A549 treated with AZD2906 at 1 μM for 4 hours (cell line): ENCODE measurements at places on chromosomes 1 and 21. TPM values are rescaled to one million over a fixed set of nuclear protein-coding genes. Genes with fewer than 3 reads are reported as not detected.

TSPEAR gene
- not detected in 5 replicates for total RNA-seq

SLAMF8 gene
- 0.10 to 0.25 TPM (median 0.16 TPM) in 5 replicates for total RNA-seq

RGS1 gene
- not detected in 5 replicates for total RNA-seq

PIGV gene
- 5.9 to 7.2 TPM (median 6.6 TPM) in 5 replicates for total RNA-seq

CHD5 gene
- 1.5 to 2.8 TPM (median 1.8 TPM) in 5 replicates for total RNA-seq

GLIS1 gene
- total RNA-seq: 0.02 to 0.07 TPM (median 0.06 TPM) in 5 replicates

SPATA45 gene
- not detected in 5 replicates for total RNA-seq

MMP23B gene
- 0.29 to 0.84 TPM (median 0.60 TPM) in 5 replicates for total RNA-seq

PDE9A gene
- 1.2 to 1.5 TPM (median 1.3 TPM) in 5 replicates for total RNA-seq

PDPN gene
- 0.10 TPM in 1 of 5 replicates, not detected in the others for total RNA-seq

SPRR1A gene
- total RNA-seq: not detected in 5 replicates

CHODL gene
- total RNA-seq: not detected in 5 replicates

SPRR2F gene
- not detected in 5 replicates for total RNA-seq

BGLAP gene
- total RNA-seq: 0.15 to 0.37 TPM (median 0.32 TPM) in 5 replicates

PGLYRP4 gene
- not detected in 5 replicates for total RNA-seq

SLFNL1 gene
- 0.02 to 0.05 TPM (median 0.05 TPM) in 3 of 5 replicates, not detected in the others for total RNA-seq

DDAH1 gene
- 6.8 to 8.8 TPM (median 8.0 TPM) in 5 replicates for total RNA-seq

ATF3 gene
- 20.9 to 33.9 TPM (median 29.0 TPM) in 5 replicates for total RNA-seq

HSF2BP gene
- 1.6 to 2.4 TPM (median 2.1 TPM) in 5 replicates for total RNA-seq

TNFSF4 gene
- 0.05 to 0.09 TPM (median 0.07 TPM) in 5 replicates for total RNA-seq

TENT5C gene
- total RNA-seq: 0.06 to 0.13 TPM (median 0.09 TPM) in 5 replicates

TCHHL1 gene
- not detected in 5 replicates for total RNA-seq

SLC9A1 gene
- total RNA-seq: 15.5 to 18.6 TPM (median 17.4 TPM) in 5 replicates

LCE1C gene
- 0.22 TPM in 1 of 5 replicates, not detected in the others for total RNA-seq

SUSD4 gene
- 0.40 to 1.1 TPM (median 0.62 TPM) in 5 replicates for total RNA-seq

LAD1 gene
- total RNA-seq: 0.63 to 1.3 TPM (median 1.0 TPM) in 5 replicates

RBP7 gene
- total RNA-seq: 4.8 to 6.0 TPM (median 5.2 TPM) in 5 replicates

FAM229A gene
- 1.8 to 3.6 TPM (median 3.3 TPM) in 5 replicates for total RNA-seq

LMX1A gene
- total RNA-seq: not detected in 5 replicates

AIM2 gene
- total RNA-seq: not detected in 5 replicates

SLC6A17 gene
- total RNA-seq: 5.3 to 5.9 TPM (median 5.6 TPM) in 5 replicates

TDRD10 gene
- 0.05 to 0.06 TPM in 2 of 5 replicates, not detected in the others for total RNA-seq

FNDC5 gene
- total RNA-seq: 0.18 to 0.64 TPM (median 0.32 TPM) in 5 replicates

ATP1A4 gene
- total RNA-seq: 0.07 TPM in 1 of 5 replicates, not detected in the others

BATF3 gene
- total RNA-seq: 21.4 to 35.2 TPM (median 33.9 TPM) in 5 replicates

PPIAL4G gene
- not detected in 5 replicates for total RNA-seq

C1orf159 gene
- 8.2 to 14.5 TPM (median 13.7 TPM) in 5 replicates for total RNA-seq

CFHR4 gene
- not detected in 5 replicates for total RNA-seq

FCRL6 gene
- total RNA-seq: not detected in 5 replicates

CAMK2N1 gene
- total RNA-seq: 57.0 to 70.3 TPM (median 63.2 TPM) in 5 replicates

LCE1F gene
- not detected in 5 replicates for total RNA-seq

LCE1A gene
- total RNA-seq: not detected in 5 replicates

SOX13 gene
- 19.7 to 24.6 TPM (median 23.9 TPM) in 5 replicates for total RNA-seq
